ENCODE measurements at places on chromosomes 1 and 21.

- no peak for DNase-seq
Observed at GRCh38 chr1:102961549-102961948, 146.8 kb downstream of the COL11A1 start.

DNA sequence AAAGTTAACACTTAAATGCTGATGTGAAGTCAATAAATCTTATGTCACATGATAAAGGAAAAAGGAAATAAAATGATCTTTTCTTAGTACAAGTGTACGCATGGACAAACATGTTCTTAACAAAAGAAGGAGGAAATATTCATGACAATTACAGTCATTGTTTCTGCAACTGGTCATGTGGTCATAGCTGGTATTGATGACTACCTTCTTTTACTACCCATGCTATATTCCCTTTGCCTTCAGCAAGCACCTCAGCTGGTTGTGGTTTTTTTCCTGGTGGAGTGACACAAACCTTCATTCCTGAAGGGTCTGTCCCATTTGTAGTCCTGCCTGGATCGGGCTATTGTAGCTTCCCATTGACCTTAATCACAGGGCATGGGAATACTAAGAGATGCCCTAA is 23.4 kb upstream of the TSHB start:
- no peak for DNase-seq

GRCh38 chr21:43645136-43645891 is 14.0 kb downstream of the HSF2BP start:
- peak; percentile 31 for DNase-seq

DNA sequence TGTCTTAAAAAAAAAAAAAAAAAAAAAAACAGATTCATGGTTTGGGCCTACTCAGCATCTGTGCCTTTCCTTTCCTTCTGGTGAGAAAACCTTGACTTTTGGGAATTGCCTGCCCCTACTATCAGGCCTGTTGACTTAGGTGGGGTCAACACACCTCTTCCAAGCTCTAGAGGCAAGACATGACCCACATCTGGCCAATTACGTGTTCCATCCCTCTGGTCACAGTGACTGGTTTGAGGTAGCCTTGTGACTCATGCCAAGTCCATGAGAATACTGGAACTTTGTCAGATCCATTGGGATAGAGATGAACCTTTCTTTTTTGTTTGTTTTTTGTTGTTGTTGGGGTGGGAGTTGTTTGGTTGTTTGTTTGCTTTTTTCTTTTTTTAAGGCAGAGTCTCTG is 37.3 kb upstream of the KHDRBS1 start:
- DNase-seq = no peak

DNA sequence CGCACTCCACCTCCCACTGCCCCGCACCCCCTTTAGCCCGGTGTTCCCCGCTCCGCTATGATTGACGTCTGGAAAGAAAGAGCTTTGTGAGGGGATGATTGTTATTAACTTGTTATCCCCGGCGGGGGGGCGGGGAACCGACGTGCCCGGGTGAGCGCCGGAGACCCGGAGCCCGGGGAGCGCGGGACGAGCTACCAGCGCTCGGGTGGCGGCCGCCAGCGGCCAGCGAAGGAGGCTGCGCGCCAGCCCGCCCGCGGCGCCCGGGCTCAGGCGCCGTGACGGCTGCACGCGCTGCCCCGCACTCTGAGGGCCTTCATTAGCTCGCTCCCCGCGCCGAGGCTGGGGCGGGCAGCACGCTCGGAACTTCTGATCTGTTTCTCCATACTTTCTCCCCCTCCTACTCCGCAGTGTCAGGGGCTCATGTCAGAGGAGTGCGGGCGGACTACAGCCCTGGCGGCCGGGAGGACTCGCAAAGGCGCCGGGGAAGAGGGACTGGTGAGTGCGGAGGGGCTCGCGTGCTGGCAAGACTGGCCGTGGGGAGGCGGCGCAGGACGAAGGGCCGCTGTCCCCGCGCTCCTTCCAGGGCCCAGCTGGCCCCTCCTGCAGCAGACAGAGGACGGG is 2.1 kb downstream of the LHX8 start:
- no peak for DNase-seq

- DNase-seq = no peak
Observed at GRCh38 chr1:63799307-63799706, 25.5 kb downstream of the ROR1 start.

Data from renal cortex interstitium (tissue), 15 donors.